ENCODE measurements at places on chromosomes 3 and 15.
A peak's percentile ranks its signal among the peaks of the same experiment; 100 is the strongest.

GRCh38 chr3:8069471-8069870 is 432.2 kb upstream of the LMCD1 start:
- no peak for DNase-seq

- no peak for DNase-seq
Measured at GRCh38 chr3:71488391-71488809, 95.1 kb downstream of the FOXP1 start.

DNA sequence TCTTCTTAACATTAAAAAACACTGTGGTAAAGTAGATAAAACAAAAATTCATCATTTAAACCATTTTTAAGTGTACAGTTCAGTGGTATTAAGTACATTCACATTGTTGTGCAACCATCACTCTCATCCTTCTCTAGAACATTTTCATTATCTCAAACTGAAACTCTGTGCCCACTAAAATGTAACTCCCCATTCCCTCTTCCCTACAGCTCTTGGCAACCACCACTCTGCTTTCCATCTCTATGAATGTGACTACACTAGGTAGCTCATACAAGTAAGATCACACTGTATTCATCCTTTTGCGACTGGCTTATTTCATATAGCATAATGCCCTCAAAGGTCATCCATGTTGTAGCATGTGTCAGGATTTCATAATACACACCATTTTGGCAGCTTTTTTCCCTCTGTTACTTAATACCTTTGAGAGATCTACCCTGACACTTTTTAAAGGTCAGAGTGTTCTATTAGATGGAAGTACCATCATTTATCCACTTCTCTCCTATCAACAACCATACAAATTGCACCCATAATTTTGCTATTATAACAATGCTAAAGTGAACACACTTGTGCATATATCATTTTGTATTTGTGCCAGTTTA is 42.9 kb upstream of the FRMD4B start:
- no peak for DNase-seq

DNA sequence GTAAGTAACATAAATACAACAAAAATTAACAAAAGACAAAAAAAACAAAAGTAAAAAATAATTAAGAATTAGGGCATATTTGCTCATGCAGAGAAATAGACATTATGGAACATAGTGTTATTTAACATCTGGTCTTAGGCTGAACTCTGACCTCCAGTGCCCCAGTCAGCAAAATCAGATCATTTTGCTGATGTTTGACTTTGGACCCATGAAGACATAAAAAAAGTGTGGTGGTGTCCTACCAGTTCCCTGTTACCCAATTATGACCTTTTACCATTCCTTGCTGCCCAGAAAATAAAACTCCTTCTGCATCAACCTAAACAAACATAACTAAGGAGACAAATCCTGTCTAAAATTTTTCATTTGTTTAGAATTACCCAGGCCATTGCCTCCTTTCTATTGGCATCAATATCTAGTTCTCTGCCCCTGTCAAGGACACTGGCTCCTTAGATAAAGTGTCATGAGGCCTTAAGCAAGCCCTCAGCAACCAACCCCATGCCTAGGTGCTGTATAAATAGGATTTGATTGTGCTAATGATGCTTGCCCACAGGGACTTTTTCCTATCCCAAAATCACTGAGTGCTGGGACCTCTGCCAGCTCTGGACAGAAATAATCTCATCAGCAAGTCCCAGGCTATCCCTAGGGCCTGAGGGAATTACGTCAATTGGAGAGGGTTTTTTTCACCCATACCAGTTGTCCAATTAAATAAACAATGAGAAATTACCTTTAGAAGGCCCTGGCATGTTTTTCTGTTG is 334.5 kb upstream of the UMPS start:
- no peak for DNase-seq

GRCh38 chr15:34213690-34214089 is 3.8 kb upstream of the KATNBL1 start:
- no peak for DNase-seq

DNA sequence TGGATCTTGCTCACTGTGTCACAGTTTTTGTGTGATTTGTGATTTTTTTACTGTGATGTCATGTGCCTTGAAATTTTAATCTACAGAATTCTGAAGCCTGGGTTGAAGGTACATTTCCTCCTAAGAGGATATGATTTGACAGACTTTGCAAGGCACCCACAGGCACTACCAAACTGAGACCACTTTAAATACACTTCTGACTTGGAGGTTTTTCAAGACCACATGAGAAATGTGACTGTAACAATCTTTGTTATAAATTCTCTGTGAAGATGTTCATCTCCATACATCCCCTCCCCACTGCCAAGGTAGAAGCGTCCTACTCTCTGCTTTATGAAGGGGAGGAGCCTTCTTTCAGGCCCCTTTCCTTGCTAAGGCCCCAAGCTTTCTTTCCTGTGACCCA is 22.8 kb downstream of the UBXN7 start:
- DNase-seq: no peak

DNA sequence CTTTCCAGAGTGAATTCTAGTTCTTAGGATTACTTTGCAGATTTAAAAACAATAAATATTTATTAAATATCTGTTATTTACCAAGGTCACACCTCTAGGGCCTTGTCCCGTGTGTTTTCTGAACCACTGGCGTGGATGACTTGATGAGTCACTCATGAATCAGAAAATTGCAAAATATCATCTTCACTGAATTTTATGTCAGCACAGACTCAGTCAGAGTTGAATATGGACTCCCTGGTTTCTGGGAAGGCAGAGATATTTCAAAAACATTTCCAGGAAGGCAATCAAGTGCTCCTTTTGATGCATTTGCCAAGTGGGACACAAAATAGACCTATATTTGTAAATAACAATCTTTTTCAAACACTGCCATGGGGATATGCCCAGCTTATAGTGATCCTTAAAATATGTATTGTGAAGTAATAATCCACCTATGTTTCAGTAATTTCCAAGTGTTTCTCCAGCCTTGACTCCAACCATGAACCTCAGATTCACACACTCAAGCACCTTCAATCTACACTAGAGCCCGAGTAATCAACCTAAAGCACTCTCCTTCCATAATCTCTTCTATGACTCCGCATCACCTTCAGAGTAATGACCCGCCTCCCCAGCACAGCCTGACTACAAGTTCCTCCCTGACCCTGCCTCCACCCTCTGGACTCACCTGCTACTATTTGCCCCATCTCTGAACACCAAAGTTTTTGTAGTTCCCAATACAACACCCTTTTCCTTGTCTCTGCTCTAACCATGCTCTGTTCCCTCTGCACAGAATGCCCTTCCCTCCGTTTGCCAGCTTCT is 24.3 kb downstream of the DPH3 start:
- DNase-seq: no peak

GRCh38 chr3:59065240-59065639 is 15.4 kb upstream of the CFAP20DC start:
- no peak for DNase-seq

DNA sequence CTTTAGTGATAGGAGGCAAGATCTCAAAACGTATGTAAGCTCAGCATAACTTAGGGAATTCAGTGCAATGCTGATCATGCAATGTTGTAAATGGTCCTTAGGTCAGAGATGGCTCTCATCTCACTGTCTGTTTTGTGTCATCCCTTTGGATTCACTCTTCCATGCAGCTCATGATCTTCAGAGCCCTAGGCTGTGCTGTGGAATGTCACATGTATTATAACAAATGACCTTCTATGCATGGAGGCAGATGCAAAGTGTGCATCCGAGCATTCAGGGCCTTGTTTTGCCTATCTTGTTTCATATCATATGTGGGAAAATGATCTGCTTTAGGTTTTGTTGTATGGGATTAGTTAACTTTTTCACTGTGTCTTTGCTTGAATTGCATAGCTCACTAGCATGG is 40.5 kb upstream of the PDZRN3 start:
- DNase-seq: no peak

DNA sequence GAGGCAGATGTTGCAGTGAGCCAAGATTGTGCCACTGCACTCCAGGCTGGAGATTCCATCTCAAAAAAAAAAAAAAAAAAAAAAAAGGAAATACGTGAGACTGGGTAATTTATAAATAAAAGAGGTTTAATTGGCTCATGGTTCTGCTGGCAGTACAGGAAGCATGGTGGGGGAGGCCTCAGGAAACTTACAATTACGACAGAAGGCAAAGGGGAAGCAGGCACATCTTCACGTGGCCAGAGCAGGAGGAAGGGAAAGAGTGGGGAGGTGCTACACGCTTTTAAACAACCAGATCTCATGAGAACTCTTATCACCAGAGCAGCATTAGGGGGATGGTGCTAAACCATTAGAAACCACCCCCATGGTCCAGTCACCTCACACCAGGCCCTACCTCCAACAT is 138.2 kb upstream of the IL12A start:
- DNase-seq: no peak

GRCh38 chr3:71478568-71478967 is 105.0 kb downstream of the FOXP1 start:
- peak; percentile 62 for DNase-seq

- no peak for DNase-seq
Measured at GRCh38 chr15:42172475-42172874, 16.0 kb upstream of the PLA2G4F start.

DNA sequence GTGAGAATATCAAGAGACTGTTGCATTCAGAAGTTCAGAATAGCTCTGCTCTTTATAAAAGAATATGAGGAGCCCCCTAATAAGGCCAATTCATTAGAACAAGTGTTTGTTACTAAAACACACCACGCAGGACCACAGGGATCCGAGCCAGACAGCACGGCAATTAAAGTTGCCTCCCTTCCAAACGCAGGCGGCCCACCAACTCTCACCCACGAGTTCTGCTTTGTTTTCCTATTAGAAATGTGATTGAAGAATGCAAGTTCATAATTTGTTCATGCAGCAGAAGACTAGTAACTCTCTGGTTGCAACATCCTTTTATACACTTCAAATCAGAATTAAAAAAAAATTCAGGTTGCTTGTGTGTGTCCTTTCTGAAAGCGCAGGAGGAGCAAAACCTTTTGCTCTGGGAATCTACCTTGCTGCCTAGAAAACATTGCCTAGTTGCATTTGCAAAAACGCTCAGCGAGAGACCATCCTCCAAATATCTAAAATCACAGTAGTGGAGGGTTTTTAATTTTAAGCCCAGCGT is 1044.1 kb upstream of the NR2F2 start:
- no peak for DNase-seq

DNA sequence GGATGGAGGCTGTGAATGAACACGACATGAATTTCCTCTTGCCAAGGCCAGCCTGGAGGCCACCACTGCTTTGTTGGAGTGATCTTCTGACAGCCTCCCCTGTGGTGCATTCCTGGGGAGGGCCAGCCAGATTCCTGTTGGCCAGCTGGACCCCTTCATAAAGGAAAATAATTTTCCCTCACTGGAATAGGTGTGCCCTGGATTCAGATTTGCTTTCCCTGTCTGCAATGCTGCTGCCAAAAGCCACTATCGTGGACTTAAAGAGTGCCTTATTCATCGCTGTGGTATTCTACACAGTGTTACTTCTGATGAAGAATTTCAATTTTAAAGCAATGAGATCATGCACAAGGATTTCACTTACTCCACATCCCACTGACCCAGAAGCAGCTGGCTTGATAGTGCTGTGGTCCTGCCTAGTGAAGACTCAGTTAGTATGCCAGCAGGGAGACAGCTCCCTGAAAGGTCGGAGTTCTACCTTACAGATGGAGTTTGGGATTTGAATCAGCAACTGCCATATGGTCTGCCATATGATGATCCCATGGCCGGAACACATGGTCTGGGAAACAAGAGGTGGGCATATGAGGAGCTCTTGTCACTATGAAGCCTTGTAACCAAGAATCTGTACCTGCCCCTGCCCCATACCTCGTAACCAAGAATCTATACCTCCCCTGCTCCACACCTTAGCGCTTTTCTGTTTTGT is 145.2 kb downstream of the KLF13 start:
- peak; percentile 56 for DNase-seq

GRCh38 chr15:100042558-100042957 is 299.2 kb downstream of the ADAMTS17 start:
- DNase-seq: peak; percentile 37

DNA sequence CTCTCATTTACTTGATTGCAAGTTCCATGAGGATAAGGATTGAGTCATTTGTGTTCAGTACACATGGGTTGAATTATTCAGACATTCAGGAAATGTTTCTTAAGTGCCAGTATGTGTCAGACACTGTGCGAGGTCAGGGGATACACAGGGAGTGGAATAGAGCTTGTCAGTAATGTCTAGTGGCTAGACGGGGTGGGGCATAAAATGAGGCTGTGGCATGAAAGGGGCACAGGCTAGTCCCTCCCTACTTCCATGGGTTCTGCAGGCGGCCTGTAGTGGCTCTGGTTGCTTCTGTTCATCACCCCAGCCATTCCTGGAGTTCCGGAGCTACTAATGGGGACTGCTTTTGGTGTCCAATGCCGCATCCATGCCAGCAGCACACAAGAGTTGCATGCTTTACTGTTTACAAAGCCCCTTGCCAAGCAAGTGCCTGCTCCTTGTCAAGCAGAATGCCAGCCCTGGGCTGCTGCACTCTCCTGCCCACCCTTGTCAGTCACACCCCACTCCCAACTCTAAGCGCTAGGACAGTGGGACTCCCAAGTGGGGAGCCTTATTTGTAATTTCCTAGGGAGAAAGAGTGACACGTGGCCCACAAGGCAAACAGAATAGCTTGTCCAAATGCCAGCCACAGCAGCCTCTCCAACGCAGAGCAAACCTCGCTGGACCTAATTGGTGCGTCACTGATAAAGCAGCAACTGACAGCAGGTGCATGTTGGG is 70.8 kb downstream of the RAB11A start:
- DNase-seq: peak; percentile 59

- DNase-seq: no peak
Measured at GRCh38 chr15:81224232-81224631, 27.6 kb downstream of the IL16 start.

- no peak for DNase-seq
Measured at GRCh38 chr3:66393333-66394005, 107.4 kb downstream of the LRIG1 start.

DNA sequence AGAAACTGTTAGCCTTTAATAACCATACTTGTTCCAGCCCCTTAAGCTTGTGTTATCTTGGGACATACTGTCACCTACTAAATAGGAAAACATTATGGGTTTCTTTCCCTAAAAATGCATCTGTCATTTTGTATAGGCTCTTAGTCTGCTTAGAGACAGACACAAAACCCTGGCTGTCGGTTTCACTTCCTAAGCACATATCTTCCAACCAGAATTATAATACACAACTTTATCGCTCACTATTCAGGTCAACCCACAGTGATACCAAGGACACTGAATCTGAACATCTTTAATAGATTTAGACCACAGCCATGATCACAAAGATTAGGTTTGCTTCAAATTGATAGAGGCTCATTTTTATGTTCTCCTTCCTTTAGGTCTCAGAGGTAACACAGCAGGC is 111.8 kb downstream of the CFAP20DC start:
- no peak for DNase-seq

DNA sequence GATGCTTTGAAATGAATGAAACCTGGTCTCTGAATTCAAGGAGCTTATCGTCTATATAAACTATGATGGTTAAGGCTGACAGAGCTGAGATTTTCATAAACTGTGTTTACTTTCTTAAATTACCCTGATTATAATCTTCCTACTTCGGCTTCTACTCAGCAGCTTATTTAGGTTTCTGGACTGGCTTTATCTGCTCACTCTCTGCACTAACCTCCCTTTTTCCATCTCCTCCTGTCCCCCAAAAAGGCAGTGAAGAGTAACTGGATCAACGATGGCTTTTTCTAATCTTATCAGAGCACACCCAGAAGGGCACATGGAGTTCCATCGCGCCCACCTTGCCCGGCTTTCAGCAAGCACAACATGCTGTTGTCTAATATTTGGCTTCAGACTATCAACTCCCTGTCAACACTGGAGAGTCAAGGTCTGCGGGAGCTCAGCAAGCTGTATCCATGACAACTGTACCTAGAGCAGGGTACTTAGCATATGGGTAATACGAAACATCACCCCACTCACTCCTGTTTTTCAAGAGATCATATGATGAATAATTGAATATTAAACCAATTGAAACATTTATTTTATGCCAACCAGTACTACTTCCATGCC is 417.3 kb downstream of the GABRB3 start:
- DNase-seq: no peak
